ENCODE measurements at places on chromosomes 2 and 18.

- no peak for DNase-seq
Observed at GRCh38 chr2:19073522-19073921, 284.9 kb downstream of the OSR1 start.

GRCh38 chr2:175743011-175743410 is 259.1 kb downstream of the LNPK start:
- no peak for DNase-seq

GRCh38 chr2:10779776-10780490 is 32.7 kb downstream of the PDIA6 start:
- DNase-seq, result no peak

DNA sequence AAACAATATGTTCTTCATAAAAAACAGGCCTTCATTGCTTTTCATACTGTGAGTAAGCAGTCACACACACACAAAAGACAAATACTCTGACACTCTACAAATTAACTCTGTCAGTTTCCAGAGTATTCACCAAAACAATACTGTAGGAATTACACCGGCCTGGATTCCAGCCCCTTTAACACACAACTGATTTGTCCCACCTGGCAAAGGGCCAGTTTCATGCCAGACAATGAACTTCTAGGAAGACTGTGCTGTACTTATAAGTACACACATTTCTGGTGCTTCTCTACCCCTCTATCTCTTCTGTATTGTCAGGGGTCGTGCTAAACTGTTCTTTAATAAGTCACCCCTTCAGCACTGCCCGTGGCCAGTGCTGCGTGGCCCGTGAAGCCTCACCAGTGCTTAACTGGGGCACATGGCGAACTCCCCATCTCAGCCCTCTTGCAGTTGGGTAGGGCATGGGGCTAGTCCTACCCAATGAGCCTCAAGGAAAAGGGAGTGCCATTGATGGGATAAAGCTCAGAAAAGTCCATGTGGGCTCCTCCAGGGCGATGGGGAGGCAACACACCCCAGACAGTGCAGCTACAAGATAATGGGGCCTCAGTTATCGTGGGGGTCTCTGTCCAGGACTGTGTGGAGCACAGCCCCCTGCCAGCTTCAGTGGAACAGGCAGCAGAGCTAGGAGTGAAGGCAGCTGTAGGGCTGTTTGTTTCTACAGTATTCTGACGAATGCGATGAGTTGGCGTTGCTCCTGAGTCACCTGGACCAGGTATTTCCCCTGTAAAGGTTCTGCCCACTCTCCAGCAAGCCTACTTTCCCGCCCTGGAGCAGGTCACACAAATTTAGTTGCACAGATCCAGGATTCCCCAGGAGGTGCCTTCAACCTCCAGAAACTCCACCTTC is 99.0 kb downstream of the SP3 start:
- DNase-seq, result no peak

GRCh38 chr2:43737097-43737854 is 36.6 kb upstream of the DYNC2LI1 start:
- no peak for DNase-seq

GRCh38 chr18:24731981-24732380 is 271.5 kb downstream of the HRH4 start:
- no peak for DNase-seq

DNA sequence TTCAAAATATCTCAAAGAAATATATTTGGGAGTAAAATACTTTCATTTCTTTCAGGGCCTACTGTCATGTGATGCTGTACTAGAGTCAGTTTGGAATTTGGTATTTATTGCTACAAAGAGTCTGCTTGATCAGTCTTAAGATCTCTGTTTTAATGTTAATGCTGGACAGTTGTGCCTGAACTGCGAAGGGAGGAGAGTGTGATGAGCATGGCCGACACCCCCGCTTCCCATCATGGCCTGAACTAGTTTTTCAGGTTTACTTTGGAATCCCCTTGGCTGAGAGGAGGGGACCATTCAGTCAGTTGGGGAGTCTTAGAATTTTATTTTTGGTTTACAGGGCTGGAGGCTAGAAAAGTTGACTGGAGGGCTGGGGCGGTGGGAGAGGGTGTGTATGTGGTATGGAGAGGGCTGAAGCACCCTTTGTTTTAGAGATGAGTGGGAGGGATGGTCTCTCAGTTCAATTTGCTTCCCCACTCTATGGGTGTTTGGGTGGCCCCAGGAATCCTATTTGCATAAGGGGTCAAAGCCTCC is 20.9 kb upstream of the TEX44 start:
- DNase-seq, result no peak

DNA sequence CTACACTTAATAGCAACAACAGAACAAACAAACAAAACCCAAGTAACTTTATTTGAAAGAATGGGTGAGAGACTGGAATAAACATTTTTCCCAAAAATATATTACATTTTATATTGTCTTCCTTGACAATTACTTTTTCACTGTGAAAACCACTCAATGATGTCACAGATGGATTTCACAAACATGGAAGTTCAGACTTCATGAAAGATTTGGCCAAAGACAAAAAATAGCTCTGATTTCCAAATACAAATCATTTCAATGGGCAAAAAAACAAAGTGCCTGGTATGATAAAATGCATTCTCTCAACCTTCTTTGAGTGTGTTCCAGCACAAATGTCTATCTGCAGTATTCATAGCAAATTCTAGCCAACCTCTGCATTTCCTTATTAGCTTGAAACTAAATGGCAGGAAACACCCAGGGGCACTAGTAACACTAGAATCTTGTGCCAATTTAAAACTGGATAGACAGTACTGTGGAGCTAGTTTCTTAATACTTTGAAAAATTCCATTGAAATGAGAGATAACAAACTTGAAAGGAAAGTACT is 28.5 kb upstream of the NAPG start:
- DNase-seq, result no peak

- no peak for DNase-seq
Observed at GRCh38 chr2:102064679-102065674, 73.2 kb downstream of the IL1R2 start.

DNA sequence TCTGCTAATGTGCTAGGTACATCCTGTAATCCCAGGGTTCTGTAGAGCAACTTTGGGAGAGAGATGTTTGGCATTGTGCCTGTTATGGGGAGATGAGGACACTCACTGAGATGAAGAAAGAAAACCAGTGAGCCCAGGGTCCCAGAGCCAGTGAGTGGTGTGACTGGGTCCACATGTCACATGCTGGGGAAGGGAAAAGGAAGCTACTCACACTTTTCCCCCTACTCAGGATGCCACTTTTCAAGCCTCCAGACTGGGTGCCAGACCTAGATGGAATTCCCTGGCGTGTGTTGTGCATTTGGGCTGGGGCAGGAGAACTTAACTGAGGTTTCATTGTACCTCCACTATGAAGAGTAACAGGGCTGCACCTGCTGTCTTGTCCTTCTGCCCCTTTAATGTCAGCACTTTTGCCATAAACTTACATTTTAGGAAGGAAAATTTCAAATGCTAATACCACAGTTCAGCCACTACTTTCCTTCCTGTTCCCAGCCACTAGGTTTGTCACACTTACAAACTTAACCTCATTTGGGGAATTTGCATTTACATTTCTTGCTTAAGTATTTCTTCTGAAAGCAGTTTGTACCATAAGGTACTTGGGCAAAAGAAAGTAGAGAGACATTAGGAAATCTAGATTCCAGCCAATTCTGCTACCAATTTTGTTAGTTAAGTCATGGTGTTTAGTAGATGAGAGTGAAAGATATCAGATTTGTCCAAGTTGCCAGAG is 10.2 kb downstream of the INSIG2 start:
- no peak for DNase-seq

DNA sequence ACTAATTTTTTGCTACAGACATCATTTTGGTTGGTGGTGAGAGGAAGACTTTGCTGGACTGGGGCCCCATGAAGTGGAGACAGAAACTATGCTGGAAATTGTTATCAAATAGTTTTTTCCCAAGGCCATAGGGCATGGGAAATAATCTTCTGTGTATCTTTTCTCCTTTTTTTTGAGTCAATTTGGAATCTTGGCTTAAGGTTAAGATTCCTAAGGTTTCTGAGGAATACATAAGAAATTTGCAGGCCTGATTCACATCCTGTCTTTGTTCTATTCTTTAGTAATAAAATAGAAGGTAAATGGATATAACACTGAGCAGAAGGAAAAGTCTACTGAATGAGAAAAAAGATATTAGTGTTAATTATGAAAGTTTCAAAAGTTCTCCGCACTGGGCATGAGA is 16.6 kb downstream of the SMC6 start:
- DNase-seq, result no peak

GRCh38 chr2:166573391-166573790 is 79.3 kb upstream of the SCN7A start:
- no peak for DNase-seq

DNA sequence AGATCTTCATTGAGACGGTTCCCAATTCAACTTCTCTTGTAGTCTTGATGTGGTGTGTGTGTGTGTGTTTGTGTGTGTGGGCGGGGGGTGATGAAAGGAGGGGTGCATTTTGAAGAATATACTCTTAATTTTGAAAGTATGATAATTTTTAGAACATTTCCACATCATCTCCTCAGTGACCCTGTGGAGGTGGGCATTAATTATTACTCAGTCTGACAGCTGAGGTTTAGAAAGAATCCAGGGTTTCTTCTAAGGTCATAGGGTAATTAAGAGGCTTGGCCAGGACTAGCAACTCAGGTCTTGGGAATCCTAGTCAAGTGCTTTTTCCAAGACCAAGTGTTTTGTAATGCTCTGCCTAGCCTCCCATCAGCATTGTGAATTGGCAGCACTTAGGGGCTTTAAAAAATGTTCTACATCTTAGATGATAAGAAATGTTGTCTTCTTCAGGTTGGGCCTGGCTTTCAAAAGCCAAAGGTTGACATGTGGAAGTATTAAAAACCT is 100.5 kb downstream of the SPTBN1 start:
- no peak for DNase-seq

- no peak for DNase-seq
Observed at GRCh38 chr2:8534729-8535468, 147.0 kb upstream of the ID2 start.

DNA sequence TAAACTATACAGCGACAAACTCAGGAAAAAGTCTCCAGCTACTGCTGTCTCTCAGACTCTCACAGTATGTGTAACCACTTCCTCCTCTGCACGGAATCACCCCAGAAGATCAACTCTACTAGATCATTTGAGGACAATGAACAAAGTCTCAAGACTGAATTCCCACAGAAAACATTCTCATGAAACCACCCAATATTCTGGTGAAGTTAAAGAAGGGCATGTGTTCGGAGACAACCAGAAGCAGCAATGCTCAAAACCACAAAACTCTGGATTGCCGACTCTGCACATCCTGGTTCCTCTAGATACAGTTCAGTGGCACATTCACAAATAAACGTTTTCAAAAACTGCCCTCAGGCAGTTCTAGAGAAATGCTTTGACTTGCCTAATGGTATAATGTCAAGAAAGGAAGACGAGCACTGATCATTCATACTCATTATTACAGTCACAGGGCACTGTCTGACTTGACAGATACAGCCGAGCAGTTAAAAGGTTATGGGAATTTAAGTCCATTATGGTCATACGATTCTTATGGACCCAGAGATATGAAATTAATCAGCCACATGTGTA is 91.9 kb upstream of the STK17B start:
- DNase-seq, result no peak

DNA sequence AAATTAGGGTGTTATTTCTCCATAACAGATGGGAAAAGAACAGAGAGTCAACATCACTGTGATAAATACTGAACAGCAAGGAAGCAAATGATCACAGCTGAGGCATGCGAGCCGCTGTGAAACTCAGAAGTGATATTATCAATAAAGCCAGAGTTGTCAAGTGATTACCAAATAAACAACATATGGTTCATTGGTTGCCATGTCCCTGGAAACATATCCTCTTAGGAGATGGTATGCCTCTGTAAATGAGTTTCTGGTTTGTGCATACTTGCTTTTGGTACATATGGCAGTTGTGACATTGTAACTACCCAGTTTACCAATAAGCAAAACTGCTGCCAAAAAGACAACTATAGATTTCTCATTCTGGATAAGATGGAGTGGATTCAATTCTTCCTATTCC is 23.8 kb downstream of the RAPGEF4 start:
- DNase-seq, result no peak

- no peak for DNase-seq
Observed at GRCh38 chr18:80245781-80246444, 1.4 kb downstream of the PARD6G start.

DNA sequence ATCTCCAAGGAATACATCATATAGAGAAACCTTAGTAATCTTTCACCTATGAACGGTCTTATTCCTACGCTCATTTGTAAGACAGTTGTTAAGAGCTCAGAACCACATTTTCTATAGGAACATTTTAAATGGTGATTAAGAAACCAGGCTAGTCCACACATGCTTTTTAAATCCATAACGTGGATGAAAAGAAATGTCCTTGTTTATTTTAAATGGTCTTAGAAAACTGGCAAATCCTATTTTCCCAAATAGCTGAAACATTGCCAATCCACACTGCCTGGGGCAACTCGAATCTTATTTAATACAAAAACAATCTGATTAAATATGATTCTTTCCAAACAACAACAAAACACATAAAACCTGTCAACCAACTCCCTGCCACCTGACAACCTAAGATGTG is 23.7 kb downstream of the METTL8 start:
- no peak for DNase-seq

- no peak for DNase-seq
Observed at GRCh38 chr2:96267159-96267971, 1.3 kb downstream of the CIAO1 start.

GRCh38 chr2:207206011-207206410 is 40.3 kb upstream of the KLF7 start:
- DNase-seq, result no peak

DNA sequence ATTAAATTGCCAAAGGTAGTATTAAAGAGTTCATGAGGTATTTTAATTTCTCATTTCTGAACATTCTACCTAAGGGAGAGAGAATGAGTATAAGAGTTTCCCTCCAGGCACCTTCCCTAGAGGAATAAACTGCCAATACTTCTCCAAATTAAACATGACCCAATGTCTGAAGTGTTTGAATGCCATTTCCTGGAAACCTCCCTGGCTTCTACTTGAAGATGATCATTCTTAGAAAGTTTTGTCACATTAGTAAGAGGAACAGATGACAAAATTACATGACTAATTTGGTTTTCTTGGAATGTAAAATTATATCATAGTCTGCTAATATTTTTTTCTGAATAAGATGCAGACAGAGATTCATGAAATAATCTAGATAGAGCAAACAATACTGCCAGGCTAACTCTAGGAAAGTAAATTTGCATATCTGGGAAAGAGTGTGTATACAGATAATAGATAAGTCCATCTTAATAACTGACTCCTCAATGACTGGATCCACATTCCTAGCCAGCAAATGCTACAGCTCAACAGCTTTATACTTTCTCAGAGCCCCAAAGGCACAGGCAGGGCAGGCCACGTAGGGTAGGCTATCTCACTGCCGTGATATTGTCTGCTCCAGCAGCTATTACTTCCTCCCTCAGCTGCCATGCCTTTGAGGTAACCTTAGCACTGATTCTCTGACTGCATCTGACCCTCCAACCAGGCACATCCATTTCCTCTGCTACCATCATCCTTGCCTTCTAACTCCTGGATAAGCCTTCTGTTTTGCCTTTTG is 630.8 kb upstream of the PIK3C3 start:
- DNase-seq, result no peak
